HCEC 1CT (cell line): ENCODE measurements at places on chromosomes 2 and 18.

- DNase-seq: no peak
Observed at GRCh38 chr2:195694553-195694952, 37.5 kb downstream of the SLC39A10 start.

DNA sequence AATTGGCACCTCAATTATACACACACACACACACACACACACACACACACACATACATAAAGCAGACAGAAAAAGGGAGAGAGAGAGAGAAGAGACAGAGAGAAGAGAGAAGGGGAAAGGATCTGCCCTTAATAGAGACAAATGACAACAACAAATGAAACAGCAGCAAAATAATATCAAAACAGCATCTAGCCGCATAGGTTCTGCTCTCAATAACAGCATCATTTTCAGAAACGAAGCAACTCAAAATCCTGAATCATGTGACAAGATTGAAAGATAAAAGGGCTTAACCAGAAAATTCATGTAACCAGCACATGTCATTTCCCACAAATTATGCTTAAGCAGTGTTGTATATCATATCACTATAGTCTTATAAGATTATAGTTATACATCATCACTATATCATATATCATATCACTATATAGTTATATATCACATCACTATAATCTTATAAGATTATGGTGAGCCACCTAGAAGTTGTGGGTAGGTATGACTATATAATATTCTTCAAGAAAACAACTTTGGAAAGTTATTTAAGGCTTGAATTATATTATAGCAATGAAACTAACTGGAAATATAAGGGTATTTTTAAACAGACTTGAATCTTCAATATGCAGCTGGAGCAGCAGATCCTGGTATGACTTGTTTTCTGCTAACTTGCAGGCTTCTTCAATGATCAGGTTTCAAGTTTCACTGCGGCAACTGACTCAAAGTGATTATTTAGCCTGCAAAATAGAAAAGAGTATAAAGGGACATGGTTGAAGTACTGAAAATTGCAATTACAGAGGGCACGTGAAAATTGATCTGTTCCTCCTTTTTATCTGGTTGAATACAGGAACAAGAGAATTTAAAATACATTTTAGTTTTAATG, 16.1 kb upstream of the VPS54 start:
- DNase-seq: no peak

GRCh38 chr2:159713631-159714246, 1.4 kb downstream of the MARCHF7 start:
- peak; percentile 40 for DNase-seq

DNA sequence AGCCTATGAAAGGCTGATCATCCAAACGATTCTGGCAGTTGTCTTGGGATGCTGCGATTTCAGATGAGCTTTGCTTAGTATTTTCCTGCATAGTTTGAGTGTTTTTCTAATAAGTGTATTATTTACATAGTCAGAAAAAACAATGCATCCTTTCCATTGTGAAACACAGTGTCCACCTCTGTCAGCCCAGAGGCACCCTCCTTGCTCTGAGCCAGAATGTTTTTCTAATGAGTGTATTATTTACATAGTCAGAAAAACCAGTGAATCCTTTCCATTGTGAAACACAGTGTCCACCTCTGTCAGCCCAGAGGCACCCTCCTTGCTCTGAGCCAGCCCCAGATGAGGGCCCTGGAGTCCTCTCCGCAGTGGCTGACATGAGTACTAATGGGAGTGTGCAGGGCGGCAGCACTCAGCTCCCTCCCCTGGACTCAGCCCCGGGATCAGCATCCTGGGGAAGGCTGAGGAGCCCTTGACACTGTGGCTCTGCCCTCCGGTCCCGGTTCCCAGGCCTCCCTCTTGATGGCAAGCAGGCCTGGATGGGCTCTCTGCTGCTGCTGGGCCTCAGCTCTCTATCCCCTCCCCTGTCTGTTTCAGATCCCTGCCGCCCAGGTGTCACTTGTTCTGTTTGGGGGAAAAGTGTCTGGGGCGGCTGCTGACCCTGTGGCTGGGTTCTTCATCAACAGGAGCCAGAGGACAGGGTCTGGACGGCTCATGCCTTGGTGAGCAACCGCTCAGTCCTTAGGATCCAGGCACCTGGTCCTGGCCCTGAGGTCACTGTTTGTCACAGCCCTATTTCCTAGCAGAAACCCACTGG, 5.9 kb downstream of the MFSD2B start:
- DNase-seq: peak; percentile 92

GRCh38 chr2:72211350-72211749, 63.7 kb upstream of the CYP26B1 start:
- no peak for DNase-seq

DNA sequence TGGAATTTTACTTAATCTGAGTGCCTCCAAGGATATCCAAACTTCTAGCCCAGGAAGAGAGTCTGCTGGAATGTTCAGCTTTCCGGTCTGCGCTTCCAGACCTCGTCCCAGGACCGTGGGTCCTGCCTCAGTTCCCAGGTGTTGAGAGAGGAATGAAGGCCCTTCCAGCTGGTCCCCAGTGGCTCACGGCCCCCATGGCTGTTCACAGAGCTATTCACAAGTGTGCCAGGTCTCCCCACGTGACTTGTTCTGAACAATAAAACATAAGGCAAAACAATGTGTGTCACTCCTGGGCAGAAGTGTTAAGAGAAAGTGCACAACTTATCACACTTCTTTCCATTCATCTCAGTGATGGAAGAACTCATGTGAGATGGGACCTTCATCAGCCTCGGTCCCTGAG, 20.1 kb upstream of the TEX51 start:
- DNase-seq: no peak

- peak; percentile 39 for DNase-seq
Observed at GRCh38 chr2:10668402-10669012, 21.3 kb downstream of the NOL10 start.
